Panc1 (cell line): ENCODE measurements at places on chromosomes 7 and 10.

GRCh38 chr10:52136921-52137320 is 177.2 kb upstream of the DKK1 start:
- no peak for DNase-seq

DNA sequence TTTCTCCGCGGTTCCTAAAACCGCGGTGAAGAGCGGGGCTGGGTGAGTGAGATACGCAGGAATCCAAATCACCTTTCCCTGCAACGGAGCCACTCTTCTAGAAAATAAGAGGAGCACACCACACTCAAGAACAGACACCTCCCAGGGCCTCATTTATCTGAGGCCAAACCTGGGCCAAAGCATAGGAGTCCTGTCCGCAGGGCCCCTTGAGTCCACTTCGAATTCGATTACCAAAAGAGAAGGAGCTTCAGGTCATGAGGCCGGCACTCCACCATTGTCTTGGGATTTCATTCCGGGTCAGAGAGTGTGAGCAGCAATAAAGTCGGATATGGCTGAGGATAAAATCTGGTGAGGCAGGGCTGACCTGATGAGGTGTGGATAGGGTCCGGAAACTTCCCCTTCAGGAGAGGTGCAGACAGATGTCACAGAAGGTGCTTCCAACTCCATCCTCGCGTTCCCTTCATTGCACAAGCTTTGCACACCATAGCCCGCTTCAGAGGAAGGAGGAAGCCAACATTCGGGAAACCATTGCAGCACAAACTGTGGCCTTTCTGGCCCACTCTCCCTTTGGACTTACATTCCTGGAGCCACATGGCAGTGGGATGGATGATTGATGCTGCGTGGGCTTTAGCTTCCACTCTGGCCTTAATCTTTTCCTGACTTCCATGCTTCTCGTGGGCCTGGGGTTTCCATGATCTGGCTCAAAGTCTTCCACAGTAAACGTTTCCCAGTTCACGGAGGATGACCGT is 27.2 kb upstream of the ZNF273 start:
- DNase-seq, result no peak

DNA sequence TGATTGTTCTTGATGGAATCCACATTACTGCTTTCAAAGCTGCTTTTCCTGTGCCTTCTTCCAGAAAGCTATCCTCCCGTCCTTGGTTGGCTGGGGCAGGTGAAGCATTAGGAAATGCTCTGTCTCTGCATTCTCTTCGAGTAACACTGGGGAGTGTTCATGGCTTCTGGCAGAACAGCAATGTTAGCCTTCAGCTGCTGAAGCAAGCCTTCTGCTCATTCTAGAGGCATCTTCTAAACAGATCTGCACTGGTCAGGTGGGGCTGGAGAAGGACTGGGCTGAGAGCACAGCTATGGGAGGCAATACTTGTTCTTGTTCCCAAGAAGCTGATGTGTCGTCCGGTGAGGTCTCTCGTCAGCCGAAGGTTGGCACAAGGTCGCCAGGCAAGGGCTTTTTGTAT is 80.6 kb downstream of the MGMT start:
- no peak for DNase-seq

DNA sequence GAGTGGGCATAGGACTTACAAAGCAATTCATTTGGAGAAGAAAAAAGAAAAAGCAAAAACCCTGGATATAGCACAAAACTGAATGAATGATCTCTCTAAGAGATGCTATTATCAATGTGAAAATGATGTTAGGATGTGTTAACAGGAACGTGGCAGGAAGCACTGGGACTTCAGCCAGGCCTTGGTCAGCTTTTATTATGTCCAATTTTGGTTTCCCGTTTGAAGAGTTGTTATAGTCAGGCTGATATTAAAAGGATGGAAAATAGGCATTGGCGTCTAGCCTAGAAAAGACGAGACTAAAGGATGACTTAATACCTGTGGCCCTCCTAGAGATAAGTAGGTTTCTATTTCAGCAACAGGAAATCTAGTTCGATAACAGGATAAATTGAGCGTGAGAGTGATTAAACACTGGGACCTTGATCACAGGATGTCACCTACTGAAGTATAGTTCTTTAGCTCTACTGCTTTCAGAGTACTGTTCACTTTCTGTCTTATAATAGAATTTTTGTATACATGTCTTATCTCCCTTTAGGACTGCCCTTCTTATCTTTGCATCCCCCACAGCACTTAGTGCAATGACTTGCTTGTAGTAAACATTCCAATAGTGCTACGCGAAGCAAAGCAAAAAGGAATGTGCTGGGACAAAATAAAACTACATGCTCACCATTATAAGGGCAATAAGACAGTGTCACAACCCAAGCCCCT is 99.8 kb upstream of the AGBL3 start:
- no peak for DNase-seq

- DNase-seq, result no peak
Observed at GRCh38 chr10:126930883-126931503, 25.8 kb downstream of the DOCK1 start.

GRCh38 chr7:146116521-146117222 is at the start of gene CNTNAP2:
Gene CNTNAP2, plus strand, starts transcription at chr7:146116801. Its CDS starts 76 bp downstream, at chr7:146116877.
- no peak for DNase-seq

GRCh38 chr7:133784486-133785001 is 342.6 kb upstream of the LRGUK start:
- DNase-seq, result no peak

GRCh38 chr10:18351421-18351820 is 211.2 kb downstream of the CACNB2 start:
- no peak for DNase-seq

GRCh38 chr7:115417662-115418061 is 495.8 kb downstream of the MDFIC start:
- DNase-seq, result no peak

DNA sequence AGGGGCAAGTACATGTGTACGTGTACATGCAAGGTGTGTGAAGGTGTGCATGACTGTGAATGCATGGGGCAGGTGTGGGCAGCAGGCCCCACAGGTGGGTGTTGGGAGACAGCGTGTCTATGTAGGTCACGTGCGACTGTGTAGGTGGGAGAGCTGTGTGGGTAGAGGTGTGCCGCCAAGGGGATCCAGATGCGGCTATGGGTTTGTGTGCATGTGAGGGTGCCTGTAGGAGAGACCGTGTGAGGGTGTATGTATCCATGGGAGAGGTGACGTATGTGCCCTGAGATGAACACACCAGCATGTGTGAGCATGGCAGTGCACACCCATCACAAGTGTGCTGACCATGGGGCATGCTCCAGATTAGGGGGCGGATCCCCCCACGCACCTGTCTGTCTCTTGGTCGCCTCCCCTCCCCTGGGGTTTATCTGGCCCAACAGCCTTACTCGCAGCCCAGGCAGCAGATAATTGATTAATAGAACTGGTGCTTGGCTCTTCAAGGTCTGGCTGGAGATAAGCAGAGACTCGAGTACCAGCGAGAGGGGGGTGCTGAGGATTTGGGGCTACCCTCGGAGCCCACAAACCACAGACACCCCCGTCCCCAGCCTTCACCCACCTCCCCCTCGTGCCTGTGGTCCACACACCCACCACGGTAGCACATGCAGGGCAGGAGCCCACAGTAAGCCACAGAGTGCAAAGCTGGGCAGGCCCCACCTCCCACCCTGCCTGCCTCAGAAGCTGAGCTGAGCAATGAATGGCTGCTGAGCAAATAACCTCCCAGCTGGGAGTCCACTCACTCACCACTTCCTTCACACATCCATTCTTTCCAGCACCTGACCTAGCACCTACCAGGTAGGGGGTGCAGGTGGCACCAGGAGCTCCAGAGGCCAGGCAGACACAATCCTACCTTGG is 41.4 kb upstream of the ZMIZ1 start:
- no peak for DNase-seq

DNA sequence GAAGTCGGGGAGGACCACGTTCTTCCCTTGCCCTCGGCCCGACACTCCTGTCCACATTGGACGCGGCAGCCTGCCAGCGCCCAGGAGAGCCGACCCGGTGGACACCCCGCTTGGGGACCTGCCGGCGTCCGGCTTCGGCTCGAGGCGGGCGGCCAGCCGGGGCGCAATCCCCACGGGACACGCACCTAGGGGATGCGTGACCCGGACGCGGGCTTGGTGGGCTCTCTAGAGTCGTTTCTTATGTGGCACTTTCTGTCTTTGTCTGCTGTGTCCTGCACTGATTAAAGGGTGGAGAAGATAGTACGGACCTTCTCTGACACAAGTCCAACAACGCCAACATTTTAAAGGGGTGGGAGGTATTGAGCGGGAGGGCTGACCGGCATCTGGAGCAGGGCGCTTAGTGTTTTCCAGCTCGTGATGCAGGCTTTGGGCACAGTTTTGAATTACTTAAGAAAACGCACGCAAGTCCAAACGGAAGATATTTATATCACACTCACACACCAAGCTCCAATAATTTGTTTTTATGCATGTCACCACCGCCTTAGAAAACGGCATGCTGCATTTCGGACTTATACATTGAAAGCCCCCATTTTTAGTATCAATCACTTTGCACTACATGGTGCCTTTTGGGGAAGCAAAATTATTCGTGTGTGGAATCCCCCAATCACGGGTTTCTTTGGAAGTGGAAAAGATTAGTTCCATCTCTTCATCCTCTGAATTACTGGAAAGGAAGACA is 3.9 kb upstream of the SPAG6 start:
- no peak for DNase-seq

DNA sequence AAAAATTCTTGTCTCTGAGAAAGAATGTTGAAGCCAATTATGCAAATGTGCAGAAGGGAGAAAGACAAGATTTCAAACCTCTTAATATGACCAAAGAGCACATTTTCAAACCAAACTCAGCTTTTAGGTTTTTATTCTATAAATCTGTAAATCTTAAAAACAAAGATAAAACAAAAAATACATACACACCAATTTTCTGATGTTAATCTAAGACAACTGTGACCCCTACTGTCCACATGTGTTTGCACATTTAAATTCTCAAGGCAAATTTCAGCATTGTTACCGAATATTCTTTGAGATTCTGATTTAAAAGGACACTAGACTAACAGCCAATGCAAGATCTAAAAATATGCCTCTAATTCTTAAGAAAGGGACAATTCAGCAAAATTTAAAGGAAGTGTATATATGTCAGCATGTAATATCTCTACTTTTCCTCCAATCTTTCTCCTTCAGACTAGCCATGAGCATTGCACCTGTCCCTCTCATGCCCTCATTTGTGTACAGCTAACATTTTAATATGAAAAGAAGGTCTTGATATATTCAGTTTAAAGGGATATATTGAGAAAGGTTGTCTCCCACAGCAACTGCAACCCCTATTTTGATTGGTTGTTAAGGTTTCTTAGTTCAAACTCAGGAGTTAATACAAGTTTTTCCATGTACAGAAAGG is 417.9 kb downstream of the IPMK start:
- peak; percentile 5 for DNase-seq

GRCh38 chr7:70210936-70211310 is 612.6 kb downstream of the AUTS2 start:
- no peak for DNase-seq

- DNase-seq, result no peak
Observed at GRCh38 chr7:131974671-131975070, 418.2 kb upstream of the PODXL start.

- DNase-seq, result no peak
Observed at GRCh38 chr7:111558991-111559390, 3.3 kb downstream of the IMMP2L start.

GRCh38 chr7:34320412-34320811 is 337.6 kb upstream of the NPSR1 start:
- DNase-seq, result no peak

DNA sequence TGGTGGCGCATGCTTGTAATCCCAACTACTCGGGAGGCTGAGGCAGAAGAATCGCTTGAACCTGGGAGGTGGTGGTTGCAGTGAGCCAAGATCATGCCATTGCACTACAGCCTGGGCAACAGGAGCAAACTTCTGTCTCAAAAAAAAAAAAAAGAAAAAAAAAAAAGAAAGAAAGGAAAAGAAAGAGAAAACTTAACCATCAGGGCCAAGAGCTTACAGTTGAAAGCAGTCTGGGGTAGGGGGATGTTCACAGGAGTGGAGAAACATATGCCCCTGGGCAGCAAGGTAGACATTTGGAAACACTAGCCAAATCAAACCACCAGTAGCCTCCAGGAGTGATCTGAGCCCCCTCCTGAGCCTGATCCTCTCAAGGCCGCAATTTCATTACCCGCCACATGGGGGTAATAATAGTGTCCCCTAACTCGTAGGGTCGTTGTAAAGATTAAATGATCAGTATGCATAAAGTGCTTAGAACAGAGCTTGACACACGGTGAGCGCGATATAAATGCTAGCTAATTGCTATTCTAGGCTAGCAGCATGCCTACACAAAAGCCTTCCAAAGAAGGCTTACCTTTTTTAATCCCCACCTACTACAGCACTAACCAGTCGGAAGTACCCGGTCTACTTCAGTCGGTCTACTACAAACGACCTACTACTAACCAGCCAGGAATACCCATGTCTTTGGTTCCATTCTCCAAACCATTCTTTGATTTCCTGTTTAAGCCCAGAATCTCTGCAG is 274.3 kb upstream of the NEBL start:
- DNase-seq, result no peak

DNA sequence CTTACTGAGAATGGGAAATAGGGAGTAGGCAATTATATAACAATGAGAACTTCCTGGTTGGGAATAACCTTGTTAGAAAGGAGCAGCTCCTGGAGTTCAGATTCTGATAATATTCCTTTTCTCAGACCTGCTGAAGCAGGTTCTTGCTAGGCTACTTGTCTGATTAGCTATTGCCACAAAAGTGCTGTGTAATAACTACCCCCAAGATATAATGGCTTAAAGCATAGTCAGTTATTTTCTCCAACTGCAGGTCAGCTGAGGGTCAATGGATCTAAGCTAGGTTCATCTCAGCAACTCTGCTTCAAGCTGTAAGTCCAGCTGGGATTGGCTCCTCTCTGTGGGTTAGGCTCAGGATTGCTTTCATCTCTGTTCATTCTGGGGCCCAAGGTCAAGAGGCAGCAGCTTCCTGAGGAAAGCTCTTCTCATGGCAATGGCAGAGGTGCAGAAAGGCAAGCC is 9.4 kb upstream of the CNOT4 start:
- no peak for DNase-seq

GRCh38 chr7:144650439-144650838 is 185.4 kb downstream of the TPK1 start:
- DNase-seq, result no peak

DNA sequence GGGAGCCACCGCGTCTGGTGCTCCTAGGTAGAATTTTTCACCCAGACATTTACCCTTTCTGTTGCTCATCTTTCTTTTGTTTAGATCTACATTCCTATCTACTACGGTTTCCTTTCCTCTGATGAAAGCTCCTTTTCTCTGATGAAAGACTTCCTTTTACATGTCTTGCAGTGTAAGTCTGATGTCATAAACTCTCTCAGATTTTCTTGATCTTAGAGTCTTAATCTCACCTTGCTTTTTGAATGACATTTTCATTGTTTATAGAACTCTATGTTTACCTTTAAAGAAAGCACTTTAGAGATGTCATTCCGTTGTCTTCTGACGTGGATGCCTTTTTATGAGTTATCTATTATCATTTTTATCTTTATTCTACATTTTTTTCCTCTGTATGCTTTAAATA is 171.8 kb upstream of the MTPN start:
- DNase-seq, result no peak
